ENCODE measurements at places on chromosomes 6 and 20. TPM values are rescaled to one million over a fixed set of nuclear protein-coding genes. Genes with fewer than 3 reads are reported as not detected.

- no peak for DNase-seq
Measured at GRCh38 chr20:61426352-61426751, 174.3 kb downstream of the CDH4 start.

GRCh38 chr6:71204741-71205140 lies 83.9 kb upstream of the OGFRL1 start:
- no peak for DNase-seq

DNA sequence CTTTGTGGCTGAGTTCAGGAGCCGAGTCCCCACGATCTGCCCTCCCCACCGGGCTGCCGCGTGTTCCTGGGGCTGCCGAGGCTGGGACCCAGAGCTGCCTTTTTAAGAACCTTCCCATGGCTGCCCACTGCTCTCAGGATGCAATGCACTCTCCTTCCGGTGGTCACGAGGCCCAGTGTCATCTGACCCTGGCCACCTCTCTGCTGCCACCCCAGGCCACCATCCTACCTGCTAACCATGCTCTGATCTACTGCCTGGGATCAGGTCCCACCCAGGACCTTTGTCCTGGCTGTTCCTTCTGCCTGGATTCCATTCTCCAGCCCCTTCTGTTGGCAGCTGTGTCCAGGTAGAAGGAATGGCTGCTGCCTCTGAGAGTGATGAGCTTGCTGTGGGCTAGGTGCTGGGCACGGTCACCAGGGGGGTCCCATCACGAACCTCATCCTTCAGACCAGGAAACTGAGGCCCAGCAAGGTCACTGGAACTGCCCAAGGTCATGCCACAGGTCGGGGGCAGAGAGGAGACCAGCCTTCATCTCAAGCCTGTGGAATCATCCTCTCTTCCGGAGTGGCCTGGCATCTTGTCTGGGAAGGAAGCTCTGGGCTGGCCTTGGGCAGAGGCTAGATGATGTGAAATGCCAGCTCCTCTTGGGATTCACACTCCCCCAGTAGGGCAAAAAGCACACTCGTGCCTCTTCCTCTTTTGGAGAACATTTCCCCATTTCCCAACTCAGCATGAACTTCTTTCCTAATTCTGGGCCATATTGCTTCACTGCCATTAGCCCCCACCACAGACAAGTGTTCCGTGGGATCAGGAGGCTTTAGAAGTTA lies 20.5 kb downstream of the PCK1 start:
- DNase-seq, result no peak

DNA sequence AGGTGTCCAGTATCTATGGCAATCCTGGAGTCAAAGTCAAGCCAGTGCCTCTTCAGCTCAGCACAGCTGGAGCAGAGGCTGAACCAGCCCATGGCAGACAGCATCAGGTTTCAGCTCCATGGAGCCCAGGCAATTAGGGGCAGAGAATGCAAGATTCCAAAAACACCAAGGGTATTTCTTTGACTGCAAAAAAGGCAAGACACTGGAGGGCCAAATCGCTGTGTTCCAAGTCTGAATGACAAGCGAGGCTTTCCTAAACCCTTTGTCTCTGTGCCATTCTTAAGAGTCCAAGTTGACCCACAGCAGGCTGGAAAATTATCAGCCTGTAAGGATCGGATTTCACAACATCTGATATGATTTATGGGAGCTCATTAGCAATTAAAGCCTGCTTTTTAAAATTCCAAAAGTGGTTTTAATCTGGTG lies 49.7 kb upstream of the TGM3 start:
- no peak for DNase-seq

GRCh38 chr6:143966312-143966711 lies 41.7 kb downstream of the PLAGL1 start:
- no peak for DNase-seq

GRCh38 chr6:16761471-16762267 lies 409 bp upstream of the ATXN1 start:
- peak; percentile 87 for DNase-seq

GRCh38 chr6:20370393-20370792 lies 31.3 kb upstream of the E2F3 start:
- DNase-seq, result no peak

- DNase-seq, result no peak
Measured at GRCh38 chr6:109325400-109325801, 56.9 kb downstream of the CD164 start.

GRCh38 chr6:3341467-3341866 lies 82.7 kb downstream of the PSMG4 start:
- DNase-seq, result peak; percentile 47

DNA sequence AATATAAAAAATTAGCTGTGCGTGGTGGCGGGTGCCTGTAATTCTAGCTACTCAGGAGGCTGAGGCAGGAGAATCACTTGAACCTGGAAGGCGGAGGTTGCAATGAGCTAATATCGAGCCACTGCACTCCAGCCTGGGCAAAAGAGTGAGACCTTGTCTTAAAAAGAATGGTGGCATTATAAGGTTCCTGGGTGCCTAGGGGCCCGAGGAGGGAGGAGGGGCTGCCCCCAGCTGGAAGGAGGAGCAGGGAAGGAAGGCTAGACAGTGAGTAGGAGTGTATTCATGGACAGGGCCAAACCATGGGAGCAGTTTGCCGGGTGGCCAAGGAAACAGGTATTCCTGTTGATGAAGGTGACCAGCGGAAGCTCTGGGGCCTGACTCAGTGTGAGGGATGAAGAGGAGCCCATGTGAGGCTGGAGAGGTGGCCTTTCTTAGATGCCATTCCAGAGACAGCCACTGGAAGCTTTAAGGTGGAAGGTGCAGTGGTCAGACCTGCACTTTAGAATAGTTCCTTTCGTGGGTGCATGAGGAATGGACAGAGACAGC lies 24.2 kb downstream of the MANBAL start:
- no peak for DNase-seq

DNA sequence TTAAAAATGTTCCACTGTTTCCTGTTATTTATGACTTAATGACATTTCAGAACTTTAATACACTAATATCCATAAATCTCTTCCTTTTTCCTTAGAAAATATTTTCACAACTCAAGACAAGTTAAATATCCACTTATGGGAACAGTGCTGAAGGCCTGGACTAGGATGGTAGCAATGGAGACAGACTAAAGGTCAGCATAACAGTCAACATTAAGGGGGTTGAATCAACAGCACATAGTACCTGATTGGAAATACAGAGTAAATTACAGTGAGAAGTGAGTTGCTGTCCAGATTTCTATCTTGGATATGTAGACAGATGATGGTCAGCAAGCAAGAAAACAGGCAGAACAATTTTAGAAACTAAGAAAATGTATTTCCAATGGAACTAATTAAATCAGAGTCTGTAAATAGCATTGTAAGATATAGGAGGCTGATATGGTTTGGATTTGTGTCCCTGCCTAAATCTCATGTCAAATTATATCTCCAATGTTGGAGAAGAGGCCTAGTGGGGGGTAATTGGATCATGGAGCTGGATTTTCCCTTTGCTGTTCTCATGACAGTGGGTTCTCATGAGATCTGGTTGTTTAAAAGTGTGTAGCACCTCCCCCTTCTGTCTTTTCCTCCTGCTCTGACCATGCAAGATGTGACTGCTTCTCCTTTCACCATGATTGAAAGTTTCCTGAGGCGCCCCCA lies 682.7 kb downstream of the MAFB start:
- no peak for DNase-seq

DNA sequence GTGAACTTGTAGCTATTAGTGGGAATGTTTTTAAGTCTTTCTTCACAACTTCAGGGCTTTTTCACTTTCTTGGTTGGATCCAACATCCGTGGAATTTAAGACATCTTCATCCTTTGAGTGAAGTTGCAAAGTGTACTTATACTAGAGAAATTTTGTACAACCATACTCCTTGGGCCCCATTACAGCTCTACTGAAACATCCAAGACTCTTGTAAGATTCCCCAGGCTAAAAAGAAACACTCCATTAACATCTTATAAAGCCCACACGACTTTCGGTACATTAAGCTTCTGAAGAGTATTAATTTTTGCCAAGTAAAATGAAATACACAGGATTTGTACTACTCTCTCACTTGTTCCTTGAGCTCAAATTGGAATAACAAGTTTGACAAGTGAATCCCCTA lies 5.4 kb downstream of the PCNA start:
- DNase-seq, result no peak

GRCh38 chr6:48281217-48281616 lies 170.2 kb upstream of the PTCHD4 start:
- no peak for DNase-seq

- DNase-seq, result no peak
Measured at GRCh38 chr20:62577490-62577836, 64.8 kb upstream of the SLCO4A1 start.

- DNase-seq, result no peak
Measured at GRCh38 chr6:11123978-11124377, 12.5 kb upstream of the ERVFRD-1 start.

GRCh38 chr6:110856296-110856695 lies 18.3 kb upstream of the AMD1 start:
- DNase-seq, result no peak

GRCh38 chr20:1569415-1569881 lies 11.9 kb upstream of the SIRPD start:
- no peak for DNase-seq

GRCh38 chr6:130033949-130034348 lies 15.6 kb downstream of the L3MBTL3 start:
- DNase-seq, result no peak

DNA sequence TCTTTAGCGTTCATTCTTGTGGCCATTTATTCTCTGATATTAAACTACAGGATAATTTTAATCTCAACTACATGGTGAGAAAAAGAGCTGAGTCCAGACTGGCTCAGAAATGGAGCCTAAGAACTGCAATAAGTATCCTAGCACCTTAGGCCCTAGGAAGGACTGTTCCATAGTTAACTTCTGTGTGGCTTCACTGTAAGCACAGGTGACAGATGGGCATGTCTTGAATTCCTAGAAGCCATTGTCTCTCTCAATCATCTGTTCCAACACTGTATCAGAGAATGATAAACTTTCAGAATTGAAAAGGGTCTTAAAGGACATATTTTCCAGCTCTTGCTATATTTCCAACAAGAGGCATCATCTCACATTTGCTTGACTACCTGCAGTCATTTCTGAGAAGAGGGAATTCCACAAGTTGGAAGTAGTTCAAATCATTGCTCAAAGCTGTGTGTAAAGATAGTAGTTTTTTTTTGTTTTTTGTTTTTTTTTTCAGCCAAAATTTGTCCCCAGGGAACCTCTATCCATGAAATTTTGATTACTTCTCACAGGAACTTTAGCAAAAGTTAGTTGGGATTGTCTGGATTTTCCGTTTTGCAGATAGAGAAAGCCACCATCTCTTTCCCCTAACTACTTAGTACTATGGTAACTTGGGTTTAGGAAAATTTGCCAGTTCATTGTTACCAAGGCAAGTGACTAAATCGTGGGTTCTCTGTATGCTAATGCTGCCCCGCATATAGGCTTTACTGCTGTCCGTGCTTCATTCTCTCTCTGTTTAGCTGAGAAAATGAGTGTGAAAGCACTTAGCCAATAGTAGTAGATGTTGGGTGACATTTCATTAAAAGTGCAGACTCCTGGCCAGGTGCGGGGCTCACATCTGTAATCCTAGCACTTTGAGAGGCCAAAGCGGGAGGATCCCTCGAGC lies 47.2 kb downstream of the KCNS1 start:
- no peak for DNase-seq

DNA sequence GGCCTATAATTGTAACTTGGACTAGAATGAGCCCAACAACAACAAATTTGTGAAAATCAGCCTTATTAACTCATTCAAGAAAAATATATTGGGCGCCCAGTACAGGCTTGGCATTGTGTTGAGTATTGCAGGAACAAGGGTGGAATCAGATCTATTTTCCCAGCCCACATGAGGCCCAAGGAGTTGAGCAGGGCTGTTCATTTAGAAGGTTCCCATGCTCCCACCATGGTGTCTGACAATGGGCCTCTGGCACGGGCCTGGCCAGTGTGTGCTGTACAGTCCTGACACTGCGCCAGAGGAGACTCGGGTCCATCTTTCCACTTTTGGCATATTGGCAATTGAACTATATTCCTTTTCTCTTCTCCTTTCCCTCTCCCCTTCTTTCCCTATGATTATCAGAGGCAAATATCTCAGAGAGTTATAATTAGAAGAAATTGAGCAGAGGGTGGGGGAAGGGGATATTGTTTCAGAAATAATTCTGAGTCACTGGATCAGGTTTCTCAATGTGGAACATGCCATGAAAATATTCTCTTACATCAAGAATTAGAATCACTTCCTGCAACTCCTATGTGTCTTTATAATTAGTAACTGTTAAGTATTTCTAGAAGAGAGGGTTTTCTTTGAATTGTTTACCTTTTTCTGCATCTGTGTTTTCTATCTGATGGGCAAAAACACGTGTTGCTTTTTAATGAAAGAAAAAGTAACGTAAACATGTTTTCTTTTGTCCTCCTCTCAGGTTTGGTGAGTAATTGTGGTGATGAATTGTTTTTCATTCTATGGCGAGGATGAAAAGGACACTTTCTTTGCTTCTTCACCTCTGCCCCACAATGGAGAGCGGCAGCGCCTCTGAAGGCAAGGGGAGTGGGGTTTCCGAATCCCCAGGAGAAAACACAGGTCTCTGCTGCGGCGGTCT lies 209.4 kb downstream of the FOXA2 start:
- DNase-seq, result no peak

DNA sequence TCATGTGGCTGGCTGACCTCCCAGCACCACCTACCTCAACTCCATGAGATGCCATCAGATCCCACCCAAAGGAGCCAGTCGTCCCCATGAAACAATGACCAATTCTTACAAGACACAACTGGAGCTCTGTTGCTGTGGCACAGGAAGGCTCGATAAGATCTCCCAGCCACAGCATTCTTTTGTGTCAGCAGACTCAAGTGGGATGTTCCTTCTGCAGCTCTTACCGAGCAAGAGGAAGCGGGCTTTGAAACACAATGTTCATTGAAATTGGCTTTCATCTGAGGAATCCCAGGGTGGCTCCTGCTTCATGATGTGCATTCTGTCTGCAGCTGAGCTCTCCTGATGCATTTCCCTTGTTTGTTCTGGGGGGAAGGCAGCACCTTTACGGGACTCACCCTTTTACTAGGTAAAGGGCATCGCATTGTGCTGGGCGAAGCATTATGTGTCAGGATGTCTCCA lies 222.0 kb upstream of the SGK1 start:
- no peak for DNase-seq

DNA sequence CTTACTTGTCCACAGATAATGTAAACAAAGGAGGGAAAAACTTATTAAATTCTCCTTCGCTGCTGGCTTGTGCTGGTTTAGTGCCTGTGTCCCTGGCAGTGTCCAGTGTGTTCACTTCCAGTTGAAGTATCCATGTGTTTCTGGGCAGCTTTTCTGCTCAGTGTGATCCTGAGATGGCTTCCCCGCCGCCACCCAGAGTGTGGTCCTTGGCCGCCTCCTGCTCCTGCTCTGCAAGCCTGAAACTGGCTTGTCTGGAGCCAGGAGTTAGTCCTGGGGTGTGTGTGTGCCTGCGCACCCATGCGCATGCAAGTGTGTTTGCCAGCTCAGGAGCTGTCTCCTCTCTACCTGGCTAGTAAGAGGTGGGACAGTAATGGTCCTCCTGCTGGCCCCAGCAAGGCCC lies 7.2 kb downstream of the BTBD3 start:
- no peak for DNase-seq

The TGM3 gene
- polyA plus RNA-seq, result 0.61 TPM

The SMLR1 gene
- not detected for polyA plus RNA-seq

The CEP162 gene
- 5.2 TPM for polyA plus RNA-seq

The PHACTR3 gene
- polyA plus RNA-seq, result 5.0 TPM

The DTD1 gene
- polyA plus RNA-seq, result 14.0 TPM

The STMND1 gene
- not detected for polyA plus RNA-seq

The DNMT3B gene
- polyA plus RNA-seq, result 5.0 TPM

The PRRT1 gene
- 1.6 TPM for polyA plus RNA-seq

The POM121L2 gene
- not detected for polyA plus RNA-seq
